ENCODE measurements at places on chromosomes 3 and 15.

GRCh38 chr3:101979033-101979432, 129.7 kb downstream of the NFKBIZ start:
- no peak for DNase-seq

DNA sequence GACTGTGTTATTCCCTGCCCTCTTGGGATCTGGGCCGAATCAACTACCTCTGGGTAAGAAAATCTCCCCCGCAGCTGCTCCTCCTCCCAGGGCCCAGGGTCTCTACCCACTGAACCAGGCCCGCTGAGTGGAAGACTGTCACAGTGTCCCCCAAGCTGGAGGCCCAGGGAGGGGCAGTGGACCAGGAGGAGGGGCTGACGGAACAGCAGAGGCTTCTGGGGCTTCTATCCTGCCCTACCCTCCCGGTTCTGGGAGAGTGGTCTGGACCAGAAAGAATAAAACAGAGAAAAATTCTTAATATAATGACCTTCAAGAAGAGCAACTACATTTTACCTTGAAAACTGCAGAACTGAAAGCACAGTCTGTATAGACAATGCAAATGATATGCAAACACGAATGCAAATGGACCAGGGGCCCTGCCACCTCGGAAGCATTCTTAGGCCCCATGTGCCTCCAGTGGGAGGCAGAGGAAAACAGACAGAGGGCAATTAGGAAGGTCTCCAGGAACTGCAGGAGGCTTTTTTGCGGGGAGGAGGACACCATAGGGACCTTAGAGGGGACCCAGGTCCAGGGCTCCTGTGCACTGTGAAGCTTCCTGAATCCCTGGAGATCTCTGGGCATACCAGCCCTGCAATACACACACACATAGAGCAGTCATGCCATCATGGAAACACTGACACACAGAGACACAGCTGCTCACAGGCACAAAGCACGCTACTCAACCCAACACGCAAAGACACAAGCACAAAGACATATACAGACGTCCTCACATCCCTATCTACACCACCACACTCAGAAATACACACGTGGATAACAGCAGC, 12.3 kb downstream of the MEGF11 start:
- DNase-seq = no peak

DNA sequence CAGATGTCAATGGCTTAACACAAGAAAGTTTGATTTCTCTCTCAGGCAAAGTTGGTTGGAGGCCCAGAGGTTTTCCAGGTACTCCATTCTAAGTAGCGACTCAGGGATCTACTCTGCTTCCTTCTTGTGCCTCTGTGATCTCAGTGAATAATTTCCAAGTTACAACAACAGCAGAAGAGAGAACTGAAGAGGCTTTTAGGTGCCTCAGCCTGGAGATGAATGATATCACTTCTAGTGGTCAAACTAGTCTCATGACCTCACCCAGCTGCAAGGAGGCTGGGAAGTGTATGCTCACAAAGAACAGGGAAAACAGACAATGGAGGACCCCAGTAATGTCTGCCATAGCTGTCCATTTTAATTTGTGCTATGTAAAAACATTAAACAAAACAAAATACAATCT, 4.6 kb upstream of the PRICKLE2 start:
- DNase-seq = no peak

GRCh38 chr3:190086191-190086590, 34.5 kb downstream of the P3H2 start:
- no peak for DNase-seq

- DNase-seq = no peak
These were observed 34.7 kb downstream of the GRK7 start for GRCh38 chr3:141797819-141798447.

DNA sequence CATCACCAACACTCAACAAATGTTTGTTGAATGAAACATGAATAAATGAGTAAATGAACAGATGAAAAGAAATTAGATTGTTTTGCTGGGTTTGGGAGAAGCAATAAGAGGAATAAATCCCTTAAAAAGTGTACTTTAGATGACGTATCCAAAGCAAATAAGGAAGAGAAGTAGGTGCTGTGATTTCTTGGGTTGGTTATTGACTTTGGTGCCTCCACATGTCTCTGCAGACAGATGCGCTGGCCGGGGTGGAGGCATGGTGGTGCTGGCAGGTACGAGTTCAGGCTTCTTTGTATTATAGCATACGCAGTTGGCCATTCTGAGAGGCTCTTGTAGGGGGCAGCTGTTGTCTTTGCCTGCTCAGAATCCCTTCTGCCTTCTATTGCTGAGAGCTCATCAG, 178.9 kb downstream of the POLR2M start:
- no peak for DNase-seq

- DNase-seq = peak; percentile 32
These were observed 154.1 kb upstream of the GOLIM4 start for GRCh38 chr3:168249550-168250414.

GRCh38 chr15:70430069-70430468, 332.4 kb upstream of the TLE3 start:
- DNase-seq = no peak

- DNase-seq = no peak
These were observed 78.9 kb upstream of the CFAP20DC start for GRCh38 chr3:59128685-59129084.

GRCh38 chr3:79597709-79598108, 170.1 kb downstream of the ROBO1 start:
- DNase-seq = no peak

GRCh38 chr3:66618066-66618465, 117.2 kb upstream of the LRIG1 start:
- DNase-seq = no peak

DNA sequence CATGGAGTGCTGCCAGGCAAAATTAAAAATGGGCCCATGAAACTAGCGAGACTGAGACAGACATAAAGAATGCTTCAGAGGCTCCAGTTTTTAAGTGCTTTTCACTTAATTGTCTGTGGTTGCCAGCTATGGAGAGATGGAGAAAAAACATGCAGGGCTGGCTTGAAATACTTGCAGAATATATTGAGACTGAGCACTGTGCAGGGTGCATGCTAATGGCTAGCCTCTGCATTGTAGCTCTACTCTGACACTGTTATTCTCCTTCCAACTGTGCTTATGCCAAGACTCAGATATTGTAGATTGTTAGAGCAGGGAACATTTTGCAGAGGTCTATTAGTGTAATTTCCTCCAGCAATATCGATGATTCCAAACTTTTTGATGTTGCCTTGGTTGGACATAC, 735.0 kb downstream of the PDCD6IP start:
- no peak for DNase-seq

GRCh38 chr15:41424809-41425208, 7.9 kb downstream of the RTF1 start:
- DNase-seq = no peak

- no peak for DNase-seq
These were observed 191.8 kb upstream of the CGNL1 start for GRCh38 chr15:57184502-57184901.

DNA sequence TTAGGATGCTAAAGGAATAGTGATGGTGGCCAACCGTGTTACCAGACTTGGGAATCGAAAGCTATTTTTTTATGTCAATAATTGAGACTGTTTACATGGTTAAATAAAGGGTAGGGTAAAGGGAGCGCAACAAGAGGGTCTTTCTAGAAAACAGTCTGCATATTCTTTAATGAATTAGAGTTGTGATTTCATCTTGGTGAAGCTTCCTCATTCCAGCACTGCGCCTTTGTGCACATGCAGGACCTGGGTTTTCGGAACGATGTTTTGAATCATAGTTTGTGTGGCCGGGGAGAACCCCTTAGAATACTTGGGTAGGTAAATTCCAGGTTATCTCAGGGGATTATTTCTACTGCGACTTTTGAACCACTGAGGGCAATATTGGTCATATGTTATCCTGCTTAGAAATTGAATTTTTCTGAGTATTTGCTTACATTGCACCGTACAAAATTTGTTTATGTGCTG, 1.3 kb downstream of the PIK3CA start:
- peak; percentile 46 for DNase-seq

DNA sequence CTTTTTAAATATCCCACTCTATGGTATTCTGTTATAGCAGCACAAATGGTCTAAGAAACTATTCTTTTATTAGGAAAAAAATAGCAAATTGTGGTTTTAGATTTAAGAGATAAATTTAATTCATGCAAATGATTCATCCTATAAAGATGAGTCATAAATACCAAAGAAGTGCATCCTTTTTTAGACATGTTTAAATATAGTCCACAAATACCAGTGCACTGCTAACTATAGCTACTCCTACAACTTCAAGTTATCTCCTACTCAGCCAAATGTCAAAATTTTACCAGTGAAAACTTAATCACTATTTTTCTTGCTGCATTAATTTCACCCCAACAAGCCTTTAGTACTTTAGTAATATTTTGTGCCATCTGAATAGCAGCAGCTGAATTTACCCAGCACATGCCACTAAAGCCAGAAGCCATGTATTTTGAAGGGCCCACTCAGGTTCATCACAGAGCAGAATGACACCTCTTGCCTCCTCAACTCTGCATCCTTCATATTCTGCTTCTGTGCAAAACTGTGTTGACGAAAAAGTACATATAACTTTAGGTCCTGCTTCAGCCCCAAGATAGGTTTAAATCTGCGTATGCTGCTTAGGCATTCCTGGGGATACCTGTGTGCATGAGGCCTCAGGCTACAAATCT, 24.9 kb downstream of the CX3CR1 start:
- peak; percentile 38 for DNase-seq

DNA sequence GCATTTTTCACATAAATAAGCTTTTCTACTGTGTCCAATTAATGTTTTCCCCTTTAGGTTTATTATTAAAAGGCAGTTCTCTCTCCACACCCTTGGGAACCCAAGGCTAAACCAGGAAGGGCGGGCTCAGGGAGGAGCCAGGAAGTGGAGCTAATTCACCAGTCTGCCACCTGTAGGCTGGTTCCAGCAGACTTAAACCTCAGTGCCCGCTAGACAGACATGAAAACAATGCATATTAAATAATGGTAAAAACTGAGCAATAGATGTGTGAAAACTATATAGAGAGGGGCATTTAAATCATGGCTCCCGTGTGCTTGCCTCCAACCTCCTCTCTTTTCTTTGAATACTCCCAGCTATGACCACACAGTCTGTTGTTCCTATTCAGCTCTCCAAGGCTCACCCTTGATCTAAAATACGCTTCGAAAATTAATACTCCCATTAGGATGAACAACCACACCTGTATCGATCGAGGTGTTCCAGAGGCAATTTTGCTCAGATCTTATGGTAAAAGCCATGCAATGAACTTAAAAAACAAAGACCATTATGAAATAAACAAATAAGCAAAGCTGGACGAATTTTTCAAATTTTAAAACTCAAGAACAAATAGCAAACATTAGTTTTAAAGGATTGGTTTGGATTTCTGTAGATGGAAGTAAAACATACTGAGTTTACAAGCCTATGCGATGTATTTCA, 253.3 kb downstream of the TJP1 start:
- DNase-seq = no peak

DNA sequence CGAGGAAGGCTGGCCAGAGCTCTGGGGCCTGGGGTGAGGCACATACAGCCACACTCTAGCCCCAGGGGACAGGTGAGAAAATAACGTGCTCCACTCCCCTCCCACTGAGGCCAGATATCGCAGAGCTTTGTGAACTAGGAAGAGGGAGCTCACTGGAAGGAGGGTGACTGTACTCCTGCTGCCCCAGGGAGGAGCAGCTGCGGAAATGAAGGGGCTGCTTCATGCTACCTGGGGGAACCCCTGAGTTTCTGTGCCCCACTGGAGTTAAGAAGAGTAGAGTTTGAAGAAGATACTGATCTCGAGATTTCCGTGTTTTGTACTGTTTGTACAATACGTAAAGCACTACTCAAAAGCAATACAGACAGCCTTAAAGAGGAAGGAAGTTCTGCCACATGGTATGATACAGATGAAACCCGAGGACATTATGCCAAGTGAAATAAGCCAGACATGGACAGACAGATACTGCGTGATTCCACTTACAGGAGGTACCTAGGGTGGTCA, 44.6 kb downstream of the CMTM6 start:
- peak; percentile 56 for DNase-seq
